ENCODE measurements at places on chromosomes 3 and 15. TPM values are rescaled to one million over a fixed set of nuclear protein-coding genes. Genes with fewer than 3 reads are reported as not detected.
A peak's percentile ranks its signal among the peaks of the same experiment; 100 is the strongest.

FRMD5 gene
- 1.5 TPM for total RNA-seq

GOLGA6L10 gene
- under 0.01 TPM for total RNA-seq

CCR8 gene
- not detected for total RNA-seq

NOX5 gene
- not detected for total RNA-seq

ZNF662 gene
- total RNA-seq = 1.0 TPM

HLTF gene
- 14.2 TPM for total RNA-seq

NDUFAF3 gene
- total RNA-seq = 52.9 TPM

TTC23 gene
- total RNA-seq = 12.5 TPM

SH2D7 gene
- not detected for total RNA-seq

PDZRN3 gene
- 0.13 TPM for total RNA-seq

HCLS1 gene
- total RNA-seq = 17.3 TPM

GOLGA6B gene
- total RNA-seq = not detected

DNA sequence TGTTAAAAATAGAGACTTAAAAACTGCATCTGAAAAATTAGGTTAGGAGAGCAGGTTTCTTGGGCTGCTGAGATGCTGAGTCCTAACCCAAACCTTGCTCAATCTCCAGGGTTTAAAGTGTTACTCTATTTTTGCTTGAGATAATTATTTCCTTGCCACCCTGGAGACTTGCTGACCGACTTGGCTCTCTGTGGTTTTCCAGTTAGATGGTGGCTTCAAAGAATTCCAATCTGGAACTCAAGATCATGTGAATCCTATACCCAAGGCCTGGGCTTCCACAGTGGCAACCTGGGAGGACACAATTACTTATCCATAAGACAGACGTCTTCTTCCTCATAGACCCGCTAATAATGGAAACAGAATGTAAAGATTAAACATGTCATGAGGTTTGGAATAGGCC is 47.7 kb downstream of the SUMF1 start:
- no peak for DNase-seq

DNA sequence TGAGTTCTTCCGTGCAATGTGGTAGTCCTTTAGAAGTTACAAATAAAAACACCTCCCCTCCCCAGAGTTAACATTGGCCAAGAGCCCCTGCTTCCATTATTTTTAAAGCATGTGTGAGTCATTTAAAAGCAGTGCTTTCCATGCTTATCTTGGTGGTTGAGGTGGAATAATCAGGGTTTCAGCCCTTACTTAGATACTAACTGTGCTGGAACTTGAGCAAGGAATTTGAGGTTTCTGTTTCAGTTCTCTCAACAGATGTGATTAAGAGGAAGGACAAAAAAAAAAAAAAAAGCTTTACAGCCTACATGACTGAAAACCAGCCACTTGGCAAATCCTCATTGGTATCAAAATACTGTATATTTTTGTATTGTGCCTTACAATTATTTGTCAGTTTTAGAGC is 64.5 kb downstream of the CGNL1 start:
- peak; percentile 60 for DNase-seq

DNA sequence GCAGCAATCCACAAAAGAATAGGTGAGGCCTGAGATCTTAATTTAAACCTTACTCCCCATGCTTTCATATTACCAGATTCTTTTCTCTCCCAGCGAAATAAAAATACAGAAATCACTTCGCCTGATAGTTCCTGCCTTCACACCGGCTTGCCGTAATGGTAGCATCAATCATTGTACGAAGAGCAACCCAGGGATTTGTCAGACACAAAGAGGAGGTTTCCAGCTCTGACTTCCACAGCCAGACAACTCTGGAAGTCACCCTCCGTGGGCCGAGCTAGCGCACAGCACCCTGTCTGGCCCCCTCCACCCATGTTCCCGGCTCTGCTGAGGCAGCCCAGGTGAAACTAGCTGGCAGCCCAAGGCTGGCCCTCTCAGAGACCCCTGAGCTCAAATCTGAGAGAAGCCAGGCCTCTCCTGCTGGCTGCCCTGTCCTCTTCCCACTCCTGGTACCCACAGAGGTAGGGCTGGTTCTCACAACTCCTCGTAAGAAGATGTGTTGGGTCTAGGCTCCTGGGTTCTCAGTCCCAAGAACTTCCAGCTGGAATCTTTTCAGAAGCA is 156.9 kb upstream of the BNIP2 start:
- DNase-seq = no peak

DNA sequence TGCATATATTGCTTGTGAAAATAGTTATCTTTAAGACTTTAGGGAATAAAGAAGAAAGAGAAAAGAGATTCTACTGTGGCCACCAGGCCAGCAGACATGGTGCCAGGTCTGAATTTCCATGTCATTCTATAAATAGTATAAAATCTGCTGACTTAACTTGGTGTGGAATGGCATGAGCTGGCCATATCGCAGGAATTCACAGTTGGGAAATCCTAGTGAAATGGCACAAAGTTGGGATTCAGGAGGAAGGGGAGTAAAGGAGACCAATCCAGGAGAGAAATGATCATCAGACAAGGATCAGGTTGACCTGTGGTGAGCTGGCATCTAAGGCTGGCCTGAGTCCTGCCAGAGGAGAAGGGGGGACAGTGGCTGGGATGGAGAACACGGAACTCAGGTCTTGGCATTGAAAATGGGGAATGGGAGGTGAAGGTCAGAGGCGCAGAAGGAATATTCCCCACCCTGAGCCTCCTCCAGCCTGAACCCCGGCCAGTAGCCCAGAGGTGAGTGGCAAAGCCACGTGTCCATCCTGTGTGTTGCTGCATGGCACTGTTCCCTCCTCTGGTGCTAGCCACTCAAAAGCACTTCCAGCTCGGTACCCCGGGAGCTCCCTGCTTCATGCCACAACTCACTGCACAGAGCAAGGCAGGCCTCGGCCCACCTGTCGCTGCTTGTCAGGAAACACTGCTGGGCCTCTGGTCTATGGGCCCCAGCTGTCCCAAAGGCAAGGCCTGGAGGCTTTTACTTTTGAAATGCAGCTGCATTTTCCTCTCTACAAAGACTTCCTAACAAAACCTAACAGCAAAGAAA is 51.4 kb downstream of the SSUH2 start:
- DNase-seq = no peak

- no peak for DNase-seq
Measured at GRCh38 chr15:82958638-82959037, 6.1 kb upstream of the HOMER2 start.

DNA sequence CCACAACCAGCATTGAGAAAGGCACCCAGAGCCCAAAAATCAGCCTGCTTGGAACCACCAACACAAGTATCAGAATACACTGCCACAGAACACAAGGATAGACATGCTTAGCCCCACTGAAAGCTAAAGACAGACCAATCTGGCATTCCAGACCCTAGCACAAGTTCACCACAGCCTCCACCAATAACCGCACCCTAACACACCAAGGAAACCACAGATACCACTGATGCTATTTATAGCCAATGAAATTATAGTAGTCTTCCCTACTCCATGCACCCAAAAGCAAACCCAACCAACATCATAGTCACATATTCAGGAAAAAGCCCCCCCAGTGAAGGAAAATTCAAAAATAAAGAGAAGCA is 83.9 kb upstream of the STT3B start:
- no peak for DNase-seq

- DNase-seq = no peak
Measured at GRCh38 chr15:91061997-91062396, 38.1 kb upstream of the SV2B start.

GRCh38 chr3:156311930-156312329 is 191.6 kb downstream of the KCNAB1 start:
- DNase-seq = no peak

DNA sequence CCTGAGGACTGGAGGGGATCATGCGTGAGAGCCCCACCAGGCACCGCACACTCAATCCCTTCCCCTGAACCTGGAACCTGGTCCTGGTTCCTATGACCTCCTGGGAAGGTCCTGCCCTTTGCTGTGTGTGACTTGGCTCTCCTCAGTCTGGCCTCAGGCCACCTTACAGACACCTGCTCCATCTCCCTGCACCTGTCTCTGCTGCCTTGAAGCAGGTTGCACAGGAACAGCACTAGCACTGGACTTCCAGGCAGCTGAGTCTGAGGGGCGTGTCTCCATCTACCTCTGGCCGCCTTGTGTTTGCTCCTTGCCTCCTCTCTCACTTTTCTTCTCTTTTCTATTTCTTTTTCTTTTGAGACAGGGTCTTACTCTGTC is 15.4 kb downstream of the PSTPIP1 start:
- no peak for DNase-seq

- peak; percentile 63 for DNase-seq
Measured at GRCh38 chr3:178083906-178084866, 452.1 kb upstream of the KCNMB2 start.

DNA sequence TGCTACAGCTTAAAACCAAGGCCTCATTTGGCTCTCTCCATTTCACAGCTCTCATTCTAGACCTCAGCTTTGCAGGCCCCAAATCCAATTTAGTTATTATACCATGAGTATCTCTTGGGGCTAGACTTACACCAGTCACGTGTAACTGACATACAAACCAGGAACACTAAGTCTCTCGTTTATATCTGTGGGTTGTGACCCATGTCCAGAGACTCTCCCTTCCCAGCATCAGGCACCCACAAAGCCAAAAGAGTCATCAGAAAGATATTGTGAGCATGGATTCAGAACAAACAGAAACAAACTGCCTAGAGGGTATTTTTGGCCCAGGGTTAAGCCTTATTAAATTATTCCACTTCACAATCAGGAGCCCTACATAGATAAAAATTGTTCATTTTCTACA is 5.6 kb upstream of the CCDC13 start:
- no peak for DNase-seq

GRCh38 chr15:76526111-76526510 is 189.5 kb downstream of the ISL2 start:
- DNase-seq = no peak

DNA sequence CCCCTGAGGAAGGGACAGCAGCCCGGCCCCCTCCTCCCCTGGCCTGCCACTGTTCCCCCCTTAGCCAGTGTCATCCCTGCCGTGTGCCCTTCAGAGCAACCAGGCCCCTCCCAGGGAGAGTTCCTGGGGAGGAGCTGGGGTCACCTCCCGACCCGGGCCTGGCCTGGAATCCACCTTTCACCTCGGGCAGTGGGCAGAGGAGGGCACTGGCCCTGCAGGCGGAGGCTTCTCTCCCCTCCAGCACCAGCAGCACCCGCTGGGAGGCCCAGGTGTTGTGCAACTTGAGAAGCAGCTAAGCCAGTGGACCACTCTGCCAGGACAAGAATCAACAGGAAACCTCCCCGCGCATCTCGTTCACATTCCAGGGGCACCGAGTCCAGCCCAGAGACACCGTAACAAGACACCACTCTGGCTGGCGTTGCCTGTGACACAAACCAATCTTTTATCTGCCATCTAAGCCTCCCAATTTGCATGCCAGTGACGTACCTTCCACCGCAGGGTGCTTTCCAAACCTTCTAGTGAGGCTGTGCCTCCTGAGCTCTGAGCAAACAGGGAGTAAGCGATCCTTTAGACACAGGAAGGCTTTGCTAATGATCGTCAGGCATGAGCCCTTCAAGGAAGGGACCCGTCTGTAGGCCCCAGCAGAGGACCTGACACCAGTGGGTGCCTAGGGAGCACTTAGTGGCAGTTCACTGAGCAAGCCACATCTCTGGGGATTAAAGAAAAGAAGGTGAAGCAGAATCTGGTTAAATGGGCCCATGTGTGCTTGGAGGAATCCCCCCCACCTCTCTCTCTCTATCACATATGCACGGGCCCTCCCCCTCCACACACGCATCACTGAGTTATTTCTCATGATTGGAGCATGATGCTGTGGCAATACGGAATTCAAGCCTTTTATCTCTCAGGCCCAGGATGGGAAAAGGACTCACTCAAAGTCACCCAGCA is 98.9 kb upstream of the TLE3 start:
- peak; percentile 12 for DNase-seq

GRCh38 chr3:17190353-17191078 is 305.8 kb downstream of the PLCL2 start:
- DNase-seq = no peak

GRCh38 chr3:35215525-35216500 is 423.5 kb upstream of the ARPP21 start:
- DNase-seq = no peak

GRCh38 chr15:66128116-66128680 is 125.4 kb downstream of the MEGF11 start:
- no peak for DNase-seq

GRCh38 chr3:71903112-71903495 is 118.2 kb upstream of the PROK2 start:
- no peak for DNase-seq

GRCh38 chr3:27462228-27462627 is 22.0 kb downstream of the SLC4A7 start:
- DNase-seq = no peak

DNA sequence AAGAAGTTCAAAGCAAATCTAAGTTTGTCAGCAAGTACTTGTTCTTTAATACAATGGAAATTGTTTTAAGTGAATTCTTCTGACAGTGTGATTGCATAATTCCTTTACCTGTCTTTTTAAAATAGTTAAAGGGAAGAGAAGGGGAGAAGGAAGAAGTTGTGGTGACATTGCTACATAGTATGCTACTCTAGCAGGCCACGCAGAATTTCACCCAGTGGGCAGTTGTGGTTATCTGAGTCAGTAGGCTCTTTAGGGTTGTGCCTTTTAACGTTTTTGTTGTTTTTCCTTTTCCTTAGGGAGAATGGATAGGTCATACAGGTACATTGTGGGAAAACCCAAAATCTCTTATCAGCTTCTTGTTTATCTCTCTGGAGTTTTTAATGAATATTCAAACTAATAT is 40.4 kb downstream of the KIF15 start:
- no peak for DNase-seq

GRCh38 chr3:37126856-37127255 is 47.5 kb downstream of the LRRFIP2 start:
- DNase-seq = no peak

GRCh38 chr3:67624078-67624477 is 30.3 kb downstream of the SUCLG2 start:
- DNase-seq = no peak

- no peak for DNase-seq
Measured at GRCh38 chr3:122014741-122015140, 7.3 kb downstream of the ILDR1 start.

DNA sequence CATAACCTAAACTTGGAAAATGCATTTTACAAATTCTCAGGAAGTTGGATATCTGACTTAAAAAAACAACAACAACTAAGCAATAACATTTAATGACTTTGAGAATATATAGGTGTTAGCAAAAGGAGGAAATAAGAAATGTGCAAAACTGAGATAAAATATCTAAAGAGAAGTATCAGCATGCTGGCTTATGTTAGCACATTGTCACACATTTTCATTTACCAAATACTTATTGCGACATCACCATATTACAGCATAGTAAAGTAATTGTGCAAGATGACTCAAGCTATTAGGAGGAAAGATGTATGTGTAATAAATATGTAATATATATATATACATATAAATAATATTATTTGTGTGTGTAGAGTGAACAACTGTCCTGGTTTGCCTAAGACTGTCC is 9.2 kb downstream of the PTX3 start:
- no peak for DNase-seq

DNA sequence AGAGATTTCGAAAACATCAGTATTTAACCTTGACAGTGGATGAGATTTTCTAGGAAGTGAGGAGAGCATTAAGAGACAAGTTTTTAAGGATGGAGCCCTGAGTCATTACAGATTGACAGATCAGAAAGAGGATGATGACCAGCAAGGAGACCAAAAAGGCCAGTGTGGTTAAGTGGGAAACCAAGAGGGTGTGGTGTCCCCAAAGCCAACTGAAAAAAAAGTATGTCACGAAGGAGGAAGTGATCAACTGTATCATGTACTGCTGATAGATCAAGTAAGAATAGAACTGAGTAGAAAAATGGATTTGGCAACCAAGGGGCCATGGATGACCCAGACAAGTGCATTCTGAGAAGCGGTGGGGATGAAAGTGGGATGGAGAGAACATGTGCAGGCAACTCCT is 491.8 kb downstream of the FHIT start:
- no peak for DNase-seq

Measured in dermis microvascular lymphatic vessel endothelial cell (primary cell).